ENCODE measurements at places on chromosomes 7 and 10. TPM values are rescaled to one million over a fixed set of nuclear protein-coding genes. Genes with fewer than 3 reads are reported as not detected.
A peak's percentile ranks its signal among the peaks of the same experiment; 100 is the strongest.

- DNase-seq: peak; percentile 87
These were observed 160.2 kb downstream of the ARHGAP12 start for GRCh38 chr10:31768467-31768866.

The CRHR2 gene
- not detected for total RNA-seq

The NRAP gene
- under 0.01 TPM for total RNA-seq

GRCh38 chr10:48496831-48497779 lies 107.8 kb downstream of the ARHGAP22 start:
- peak; percentile 79 for DNase-seq

The MGAM2 gene
- not detected for total RNA-seq

The TRIM74 gene
- not detected for total RNA-seq

- peak; percentile 11 for DNase-seq
These were observed at the start of gene NACAD for GRCh38 chr7:45088821-45089340. TSS of gene NACAD (minus strand) at chr7:45088969. CDS start at chr7:45088894, 75 bp downstream.
